ENCODE measurements at places on chromosomes 1 and 21.

DNA sequence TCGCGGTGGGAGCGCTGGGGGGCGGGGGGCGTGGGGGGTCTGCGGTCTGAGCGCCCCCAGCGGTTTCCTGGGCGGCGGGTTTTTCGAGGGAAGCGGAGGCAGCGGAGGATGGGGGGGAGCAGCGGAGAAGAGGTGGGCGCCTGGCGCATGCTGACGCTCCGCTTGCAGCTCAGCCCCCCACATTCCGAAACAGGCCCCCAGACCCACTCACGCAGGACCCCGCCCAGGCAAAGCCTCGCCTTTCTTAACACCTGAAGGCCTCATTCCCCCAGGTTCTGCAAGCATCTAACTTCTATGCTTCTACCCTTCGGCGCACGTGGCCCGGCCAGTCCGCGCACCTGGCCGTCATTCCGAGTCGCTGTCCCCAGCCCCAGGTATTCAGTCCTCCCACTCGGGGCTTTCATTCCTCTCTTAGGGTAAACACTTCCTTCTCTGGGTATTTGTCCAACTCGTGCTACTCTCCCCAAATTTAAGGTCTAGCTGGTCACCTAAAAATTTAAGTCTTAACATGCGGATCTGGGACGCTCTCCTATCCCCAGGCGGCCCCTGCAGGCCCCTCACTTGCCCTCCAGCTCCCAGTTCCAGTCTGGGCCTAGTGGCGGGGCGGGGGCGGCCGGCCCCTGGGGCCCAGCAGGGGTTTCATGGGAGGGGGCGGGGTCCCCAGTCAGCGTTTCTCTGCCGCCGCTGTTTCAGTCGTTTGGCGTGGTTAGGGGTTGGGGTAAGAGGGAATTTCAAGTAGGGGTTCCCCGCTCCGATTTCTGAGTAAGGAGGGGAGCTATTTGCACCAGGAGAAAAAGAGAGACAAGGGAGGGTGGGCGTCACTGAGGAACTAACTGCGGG is 2.8 kb upstream of the ZBTB7B start:
- no peak for DNase-seq

DNA sequence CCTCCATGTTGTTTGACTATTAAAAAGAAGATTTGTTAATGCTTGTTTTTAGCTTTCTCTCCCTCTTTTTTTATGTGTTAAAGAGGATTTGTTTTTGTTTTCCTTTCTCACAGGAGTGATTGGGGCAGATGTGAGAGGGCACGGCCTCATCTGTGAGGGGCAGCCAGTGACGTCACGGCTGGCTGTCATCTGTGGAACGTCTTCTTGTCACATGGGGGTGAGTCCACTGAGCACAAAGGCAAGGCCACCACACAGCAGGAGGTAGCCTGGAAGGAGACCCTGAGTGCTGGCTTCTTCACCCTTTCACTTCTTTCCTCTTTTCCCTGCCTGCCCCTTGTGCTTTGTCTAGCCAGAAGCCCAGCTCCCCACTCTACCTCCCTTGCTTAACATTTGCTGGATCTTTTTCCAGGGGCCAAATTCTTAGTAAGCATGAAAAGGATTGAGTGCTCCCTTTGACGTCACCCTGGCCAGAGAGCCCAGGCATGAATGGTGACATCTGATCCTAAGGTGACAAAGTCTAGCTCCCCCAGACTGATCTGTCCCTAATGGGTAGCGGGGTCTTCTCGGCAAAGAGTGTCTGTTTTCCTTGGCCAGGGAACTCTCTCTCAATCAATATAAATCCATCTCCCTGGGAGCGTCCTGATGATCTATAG is 257.2 kb downstream of the FGGY start:
- DNase-seq = no peak

GRCh38 chr1:222643606-222643937 is 25.7 kb downstream of the MIA3 start:
- DNase-seq = no peak

GRCh38 chr1:46437723-46438122 is 43.6 kb downstream of the FAAH start:
- no peak for DNase-seq

GRCh38 chr21:39631842-39632562 is 19.3 kb downstream of the B3GALT5 start:
- no peak for DNase-seq

- no peak for DNase-seq
These were observed 7.9 kb downstream of the ZNF684 start for GRCh38 chr1:40539338-40539737.

DNA sequence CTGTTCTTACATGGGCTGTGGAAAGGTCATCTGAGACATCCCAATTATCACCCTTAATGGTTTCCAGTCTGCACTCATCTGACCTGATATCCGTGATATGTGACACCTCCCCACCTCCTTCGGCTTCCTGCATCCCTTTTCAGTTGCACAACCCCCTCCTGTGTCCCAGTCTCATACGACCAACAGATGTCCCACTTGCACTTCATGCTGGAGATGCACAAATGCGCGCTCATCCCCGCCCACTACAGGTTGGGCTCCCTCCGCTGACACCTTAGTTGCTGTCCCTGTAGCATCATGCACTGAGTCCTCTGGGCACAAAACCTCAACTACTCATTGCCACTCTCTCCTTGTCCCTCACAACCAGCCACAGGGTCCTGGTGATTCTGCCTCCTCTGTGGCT is 94.4 kb downstream of the MIS18A start:
- no peak for DNase-seq

DNA sequence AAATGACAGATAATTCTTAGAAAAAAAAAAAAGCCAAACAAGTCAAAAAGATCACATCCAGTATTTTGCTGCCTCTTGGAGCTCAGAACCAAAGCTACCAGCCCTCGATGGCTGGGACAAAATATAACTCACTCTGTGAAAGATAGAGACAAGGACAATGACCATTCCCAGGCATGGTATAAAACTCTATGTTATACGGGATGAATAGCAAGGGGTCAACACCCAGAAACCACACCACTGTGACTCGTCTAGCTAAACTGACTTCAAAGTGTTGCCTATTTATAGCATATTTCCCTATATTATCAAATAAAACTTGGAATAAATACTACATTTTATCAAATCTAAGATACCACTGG is 10.1 kb downstream of the TMEM63A start:
- no peak for DNase-seq

DNA sequence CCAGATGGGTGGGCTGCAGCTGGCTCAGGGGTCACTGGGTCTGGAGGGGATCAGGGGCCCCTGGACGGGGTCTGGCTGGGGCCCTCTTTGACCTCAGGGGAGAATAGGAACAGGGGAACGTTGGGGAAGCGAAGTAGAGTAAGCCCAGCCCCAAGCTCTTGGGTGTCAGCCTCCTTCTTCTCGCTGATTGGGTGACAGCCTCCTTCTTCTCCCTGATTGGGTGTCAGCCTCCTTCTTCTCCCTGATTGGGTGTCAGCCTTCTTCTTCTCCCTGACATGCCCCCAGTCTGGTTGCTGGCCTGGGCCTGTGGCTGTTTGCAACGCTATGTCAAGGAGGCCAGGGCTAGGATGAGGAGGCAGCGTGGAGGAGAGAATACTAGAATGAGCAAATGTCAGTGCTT is 76.7 kb upstream of the CASZ1 start:
- no peak for DNase-seq

DNA sequence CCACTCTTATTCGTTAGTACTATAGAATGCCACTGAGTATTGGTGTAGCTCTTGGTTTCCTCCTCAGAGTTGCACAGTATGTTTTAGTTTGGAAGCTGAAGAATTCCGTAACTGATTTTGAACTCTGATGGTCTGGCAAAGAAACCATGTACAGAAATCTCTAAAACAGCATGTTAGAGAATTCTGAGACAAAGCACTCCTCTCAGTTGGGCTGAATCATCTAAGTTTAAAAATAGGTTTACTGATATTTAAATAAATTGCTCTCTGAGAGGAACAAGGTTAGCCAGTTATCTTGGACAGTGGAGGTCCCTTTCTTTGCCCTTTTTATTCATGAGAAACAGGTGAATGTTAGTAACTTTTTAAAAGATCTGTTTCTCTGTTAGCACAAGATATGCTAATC is 43.8 kb downstream of the NCF2 start:
- no peak for DNase-seq

GRCh38 chr1:8925406-8925805 is 20.3 kb upstream of the CA6 start:
- no peak for DNase-seq

- no peak for DNase-seq
These were observed 25.7 kb downstream of the MRPL39 start for GRCh38 chr21:25581582-25581981.

- no peak for DNase-seq
These were observed 182.3 kb upstream of the GREM2 start for GRCh38 chr1:240794046-240794843.

GRCh38 chr1:1034439-1034781 is 14.5 kb downstream of the AGRN start:
- DNase-seq = no peak

- no peak for DNase-seq
These were observed 164.8 kb upstream of the JUN start for GRCh38 chr1:58948671-58949070.

DNA sequence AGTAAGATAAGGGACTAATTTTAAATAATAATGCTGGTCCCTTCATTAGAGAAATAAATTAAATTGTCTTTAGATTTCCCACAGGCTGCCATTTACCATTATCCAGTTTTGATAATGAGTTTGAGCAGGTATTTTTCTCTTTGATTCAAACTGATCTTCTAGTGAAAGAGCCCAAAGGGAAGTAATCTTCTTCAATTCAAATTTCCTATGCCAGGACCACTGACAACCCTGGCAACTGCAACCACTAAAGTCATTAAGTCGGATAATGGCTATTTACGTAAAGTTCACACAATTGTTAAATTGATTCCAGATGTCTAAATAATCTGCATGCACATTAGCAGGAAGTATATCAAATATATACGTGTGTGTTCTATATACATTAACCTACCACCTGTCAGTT is 399.3 kb downstream of the PTPRC start:
- DNase-seq = no peak

- no peak for DNase-seq
These were observed 305.3 kb downstream of the PTPRU start for GRCh38 chr1:29541631-29542030.

- DNase-seq = no peak
These were observed 2.8 kb upstream of the ARF1 start for GRCh38 chr1:228079601-228080263.

GRCh38 chr1:32208469-32208868 is 420 bp upstream of the DCDC2B start:
- DNase-seq = no peak

DNA sequence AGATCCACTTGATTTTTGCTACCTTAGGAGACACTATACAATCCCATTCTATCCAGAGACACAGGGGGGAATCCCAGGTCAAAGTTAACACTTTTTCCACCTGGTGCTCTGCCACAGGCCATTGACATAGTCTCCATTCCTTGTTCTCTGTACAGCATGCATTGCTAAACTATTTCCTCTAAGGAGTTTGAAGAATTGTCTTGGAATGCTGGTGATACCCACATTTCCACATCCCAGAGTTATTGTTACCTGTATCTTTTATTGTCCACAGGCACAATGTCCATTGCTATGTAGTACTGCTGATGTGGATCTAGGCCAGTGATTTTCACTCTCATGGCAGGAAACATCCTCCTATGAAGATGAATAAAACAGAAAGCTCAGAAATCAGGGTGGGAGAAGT is 61.9 kb downstream of the TBX15 start:
- DNase-seq = no peak

- no peak for DNase-seq
These were observed at the start of gene TPTE for GRCh38 chr21:10521091-10521598. Gene TPTE, plus strand, starts transcription at chr21:10521583. Its CDS starts 17,141 bp downstream, at chr21:10538724.

GRCh38 chr21:39016740-39017315 is 166.4 kb downstream of the PSMG1 start:
- DNase-seq = no peak

DNA sequence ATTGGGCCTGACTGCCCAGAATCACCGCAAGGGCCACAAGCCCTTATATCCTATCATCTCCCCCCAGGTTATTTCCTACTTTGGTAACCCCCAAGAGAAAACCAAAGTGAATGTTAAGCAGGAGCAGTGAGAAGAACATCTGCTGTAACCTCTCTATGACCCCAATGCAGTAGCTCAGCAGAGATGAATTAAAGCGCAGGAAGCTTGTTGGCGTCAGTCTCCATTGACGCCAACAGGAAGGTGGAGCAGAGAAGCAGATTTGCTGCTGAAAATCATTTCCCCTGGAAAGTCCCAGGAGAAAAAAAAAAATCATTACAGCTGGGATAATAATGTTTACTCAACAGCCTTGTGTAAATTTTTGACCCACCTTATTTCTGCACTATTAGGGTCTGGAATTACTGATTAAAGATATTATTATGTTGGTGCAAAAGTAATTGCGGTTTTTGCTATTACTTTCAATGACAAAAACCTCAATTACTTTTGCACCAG is 33.2 kb upstream of the FAM163A start:
- DNase-seq = no peak

- DNase-seq = no peak
These were observed 44.5 kb downstream of the TIAM1 start for GRCh38 chr21:31299291-31300147.

- no peak for DNase-seq
These were observed 228.6 kb downstream of the PAPPA2 start for GRCh38 chr1:176691251-176692228.

DNA sequence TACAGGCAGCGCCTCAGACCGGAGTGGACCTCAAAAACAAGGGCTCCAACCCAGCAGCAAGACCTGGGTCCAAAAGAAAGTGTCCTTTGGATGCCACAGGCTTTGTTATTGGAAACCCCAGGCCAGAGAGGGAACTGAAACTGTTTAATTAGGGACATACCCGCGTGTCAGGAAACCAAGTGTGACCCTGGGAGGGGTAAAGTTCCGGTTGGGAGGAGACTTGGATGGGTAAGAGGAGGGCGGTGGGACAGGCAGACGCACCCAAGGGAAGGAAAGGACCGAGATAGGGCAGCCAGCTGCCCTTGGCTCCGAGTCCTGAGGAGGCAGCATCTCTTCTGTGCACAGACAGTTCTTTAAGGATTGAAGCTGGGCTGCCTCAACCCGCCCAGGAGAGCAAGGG is 71.4 kb downstream of the CDC7 start:
- no peak for DNase-seq

GRCh38 chr1:116226017-116226416 is 114.8 kb downstream of the MAB21L3 start:
- DNase-seq = no peak

- peak; percentile 87 for DNase-seq
These were observed at the start of gene MTR for GRCh38 chr1:236795035-236795756. Gene MTR, plus strand, starts transcription at chr1:236795292. Its CDS starts 412 bp downstream, at chr1:236795704.

DNA sequence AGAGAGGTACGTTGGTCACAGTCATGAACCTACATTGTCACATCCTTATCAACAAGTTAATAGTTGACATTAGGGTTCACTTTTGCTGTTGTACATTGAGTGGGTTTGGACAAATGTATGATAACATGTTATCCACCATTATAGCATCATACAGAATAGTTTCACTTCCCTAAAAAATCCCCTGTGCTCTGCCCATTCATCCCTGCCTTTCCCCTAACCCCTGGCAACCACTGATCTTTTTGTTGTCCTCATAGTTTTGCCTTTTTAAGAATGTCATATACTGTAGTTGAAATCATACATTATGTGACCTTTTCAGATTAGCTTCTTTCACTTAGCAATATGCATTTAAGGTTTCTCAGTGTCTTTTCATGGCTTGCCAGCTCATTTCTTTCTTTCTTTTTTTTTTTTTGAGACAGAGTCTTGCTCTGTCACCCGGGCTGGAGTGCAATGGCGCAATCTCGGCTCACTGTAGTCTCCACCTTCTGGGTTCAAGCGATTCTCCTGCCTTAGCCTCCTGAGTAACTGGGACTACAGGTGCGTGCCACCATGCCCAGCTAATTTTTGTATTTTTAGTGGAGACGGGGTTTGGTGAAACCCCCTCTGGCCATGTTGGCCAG is 50.6 kb downstream of the UCK2 start:
- DNase-seq = no peak

GRCh38 chr1:221376286-221376685 is 365.6 kb downstream of the DUSP10 start:
- DNase-seq = no peak
